ENCODE measurements at places on chromosomes 6 and 20.

GRCh38 chr6:2021713-2022125 is 223.7 kb downstream of the GMDS start:
- DNase-seq, result no peak

DNA sequence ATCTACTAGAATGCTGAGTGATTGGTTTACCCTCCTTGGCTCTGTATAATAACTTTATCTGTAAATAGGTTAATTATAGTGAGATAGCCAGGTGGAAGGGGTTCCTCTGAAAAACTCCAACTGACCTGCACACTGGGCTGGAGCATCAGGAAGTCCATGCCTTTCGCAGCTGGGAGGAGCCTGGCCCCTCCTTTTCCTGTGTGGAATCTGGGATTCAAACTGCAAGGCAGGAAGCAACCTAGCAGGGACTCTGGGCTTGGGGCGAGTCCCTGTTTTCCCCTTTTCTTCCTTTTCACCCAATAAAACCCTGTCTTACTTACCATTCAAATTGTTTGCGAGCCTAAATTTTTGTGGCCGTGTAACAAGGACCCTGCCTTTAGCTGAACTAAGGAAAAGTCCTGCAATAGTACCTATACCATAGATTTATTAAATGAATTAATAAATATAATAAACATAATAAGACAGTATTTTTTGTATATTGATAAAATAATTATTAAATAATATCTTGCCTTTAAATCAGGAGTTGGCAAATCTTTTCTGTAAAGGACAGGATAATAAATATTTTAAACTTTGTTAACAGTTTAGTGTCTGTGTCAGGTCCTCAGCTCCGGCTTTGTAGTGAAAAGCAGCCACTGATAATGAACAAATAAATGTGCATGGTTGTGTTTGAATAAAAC is 406.2 kb upstream of the MMS22L start:
- DNase-seq, result no peak

GRCh38 chr6:111503660-111504059 is 20.6 kb upstream of the REV3L start:
- DNase-seq, result no peak

GRCh38 chr6:158222066-158222465 is 53.9 kb downstream of the GTF2H5 start:
- DNase-seq, result no peak

DNA sequence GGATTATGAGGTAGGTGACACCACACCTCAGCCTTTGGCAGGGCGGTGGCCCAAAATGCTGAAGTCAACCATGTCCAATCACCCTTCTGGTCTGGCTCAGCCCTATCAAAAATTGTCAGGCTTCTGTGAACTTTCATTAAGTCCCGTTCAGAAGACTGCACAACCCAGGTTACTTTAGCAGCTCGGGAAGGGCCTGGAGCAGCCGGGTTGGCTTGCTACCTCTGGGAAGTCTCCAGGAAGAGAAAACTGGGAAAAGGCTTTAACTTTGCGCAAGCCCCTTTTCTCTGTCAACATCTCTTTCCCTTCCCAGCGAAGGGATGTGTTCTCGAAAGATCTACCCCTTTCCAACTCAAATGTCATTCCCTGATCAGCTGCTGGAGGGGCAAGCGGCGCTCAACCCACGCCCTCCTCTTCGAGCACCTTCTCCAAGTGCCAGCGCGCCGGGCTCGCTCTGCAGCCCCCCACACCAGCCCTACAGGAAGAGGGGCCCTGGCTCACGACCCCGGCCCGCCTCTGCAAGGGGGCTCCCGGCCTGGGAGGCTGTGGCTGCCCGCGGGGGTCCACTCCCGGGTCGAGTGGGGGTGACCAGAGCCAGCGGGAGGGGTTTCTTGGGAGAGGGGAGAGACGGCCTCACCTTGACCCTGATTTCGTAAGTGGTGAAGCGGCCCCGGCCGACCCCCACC is 573 bp downstream of the SNX3 start:
- no peak for DNase-seq

DNA sequence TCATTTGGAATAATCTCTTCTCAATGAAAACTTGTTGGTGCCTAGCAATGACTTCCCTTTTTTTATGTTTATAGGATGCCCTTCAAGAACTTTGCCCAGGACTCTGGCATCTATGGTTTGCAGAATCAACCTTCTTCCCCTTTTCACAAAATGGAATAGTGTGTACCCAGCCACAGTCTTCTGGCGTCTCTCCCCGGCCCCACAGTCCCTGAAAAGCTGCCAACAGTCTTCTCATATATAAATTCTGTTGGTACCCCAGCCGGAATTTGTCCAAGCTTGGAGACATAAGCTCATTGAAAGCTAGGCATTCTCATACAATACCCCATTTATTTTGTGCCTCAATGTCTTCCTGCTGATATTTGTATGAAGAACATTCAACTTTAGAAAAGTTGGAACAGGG is 26.4 kb upstream of the MCM3 start:
- no peak for DNase-seq

GRCh38 chr20:63363013-63363957 is 2.1 kb upstream of the CHRNA4 start:
- DNase-seq, result no peak

GRCh38 chr6:166636934-166637333 is 9.9 kb upstream of the RPS6KA2 start:
- no peak for DNase-seq

- no peak for DNase-seq
Measured at GRCh38 chr6:23106951-23107350, 537.6 kb downstream of the HDGFL1 start.

DNA sequence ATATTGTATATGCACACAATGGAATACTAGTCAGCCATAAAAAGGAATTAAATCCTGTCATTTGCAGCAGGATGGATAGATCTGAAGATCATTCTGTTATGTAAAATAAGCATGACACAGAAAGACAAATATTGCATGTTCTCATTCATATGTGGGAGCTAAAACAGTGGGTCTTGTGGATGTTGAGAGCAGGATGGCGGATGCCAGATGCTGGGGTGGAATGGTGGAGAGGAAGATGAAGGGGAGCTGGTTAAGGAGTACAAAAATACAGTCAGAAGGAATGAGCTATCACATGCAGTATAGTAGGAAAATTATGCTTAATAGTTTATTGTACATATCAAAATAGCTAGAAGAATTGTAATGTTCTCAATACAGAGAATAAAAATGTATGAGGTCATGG is 41.8 kb downstream of the THBS2 start:
- no peak for DNase-seq

DNA sequence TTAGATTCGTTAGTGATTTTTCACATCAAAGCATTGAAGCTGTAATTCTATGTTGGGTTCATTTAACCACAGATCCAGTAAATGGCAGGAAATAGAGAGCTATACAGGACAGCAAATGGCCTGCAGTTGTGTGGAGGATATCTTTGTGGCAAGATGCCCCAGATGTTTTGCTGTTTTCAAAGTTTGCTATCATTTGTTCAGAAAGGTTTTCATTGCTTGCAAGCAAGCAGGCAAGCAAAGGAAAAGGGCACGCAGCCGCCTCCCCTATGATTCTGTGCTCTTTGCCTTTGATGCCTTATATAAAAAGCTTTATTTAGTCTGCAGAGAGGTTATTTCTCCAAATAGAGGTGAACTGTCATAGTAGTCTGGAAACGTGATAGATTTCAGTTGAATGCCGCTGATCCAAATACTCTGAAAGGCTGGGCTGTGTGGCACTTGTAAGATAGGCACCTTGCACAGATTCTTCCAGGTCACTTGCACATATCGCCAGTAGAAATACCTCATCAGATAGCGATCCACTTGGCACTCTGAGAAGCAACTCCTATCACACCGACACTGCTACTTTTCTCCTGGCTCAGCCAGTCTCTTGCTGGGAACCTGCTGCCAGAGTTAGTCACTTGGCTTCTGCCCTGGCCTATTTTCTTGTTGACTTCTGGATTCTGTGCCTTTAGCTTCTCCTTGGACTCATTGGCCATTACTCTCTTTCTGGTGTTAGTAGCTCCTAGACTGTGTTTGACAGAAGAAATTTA is 66.4 kb downstream of the UTRN start:
- no peak for DNase-seq

DNA sequence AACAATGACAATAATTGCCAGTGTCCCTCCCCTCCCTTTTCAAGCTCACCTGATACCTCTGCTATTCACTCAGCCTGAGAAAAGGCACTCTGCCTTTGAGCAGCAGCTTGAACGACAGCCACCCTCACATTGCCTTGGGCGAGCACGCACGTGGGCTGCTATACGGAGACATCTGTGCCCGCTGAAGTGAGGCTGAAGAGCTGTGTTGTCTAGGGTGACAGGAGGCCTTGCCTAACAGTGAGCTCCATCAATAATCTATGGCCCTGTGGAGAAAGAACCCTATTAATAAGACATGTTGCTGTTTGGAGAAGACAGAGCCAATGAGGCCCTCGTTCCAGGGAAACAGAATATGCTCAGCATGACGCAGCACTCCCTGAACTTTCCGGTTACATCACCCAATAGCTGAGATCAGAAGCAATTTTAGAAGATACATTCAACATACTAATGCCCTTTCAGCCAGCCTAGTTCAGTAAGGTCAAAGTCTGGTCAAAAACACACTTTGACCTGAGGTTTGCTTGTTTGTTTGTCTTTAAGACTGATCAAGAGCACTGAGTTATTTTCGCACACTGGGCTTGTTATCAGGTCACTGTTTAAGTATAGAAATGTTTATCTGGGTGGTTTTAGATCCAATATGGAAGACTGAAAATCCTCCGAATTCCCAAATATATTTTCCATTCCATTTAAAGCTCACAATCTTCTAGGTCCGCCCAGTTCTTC is 30.6 kb downstream of the RBM24 start:
- DNase-seq, result no peak

DNA sequence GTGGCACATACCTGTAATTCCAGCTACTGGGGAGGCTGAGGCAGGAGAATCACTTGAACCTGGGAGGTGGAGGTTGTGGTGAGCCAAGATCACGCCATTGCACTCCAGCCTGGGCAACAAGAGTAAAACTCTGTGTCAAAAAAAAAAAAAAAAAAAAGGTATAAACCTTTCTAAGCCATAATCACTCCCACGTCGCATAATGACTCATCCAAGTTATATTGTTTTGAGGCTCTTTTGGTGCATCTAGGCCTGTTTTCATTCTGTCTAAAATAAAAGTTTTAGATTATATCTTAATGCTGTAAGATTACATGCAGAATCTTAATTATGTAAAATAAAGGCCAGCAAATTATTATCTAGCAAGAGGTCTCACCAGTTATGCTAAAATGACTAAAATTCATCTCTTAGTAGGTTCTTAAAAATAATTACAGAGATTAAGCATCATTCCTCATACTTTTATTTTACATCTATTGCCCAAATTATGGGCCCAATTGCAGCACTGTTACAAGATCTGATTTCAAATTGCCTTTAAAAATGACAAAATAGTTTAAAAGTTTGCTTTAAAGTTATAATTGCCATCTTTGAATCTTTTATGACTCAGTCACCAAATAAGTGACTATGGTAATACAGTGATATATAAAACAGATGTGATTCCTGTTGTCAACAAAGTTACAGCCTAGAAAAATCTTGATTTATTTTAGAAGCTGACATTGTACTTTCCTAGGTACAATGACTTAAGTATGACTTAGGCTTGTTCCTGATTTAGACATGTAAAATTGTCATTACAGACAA is 10.4 kb upstream of the SUMO4 start:
- no peak for DNase-seq

GRCh38 chr20:48198929-48199451 is 413.7 kb upstream of the SULF2 start:
- DNase-seq, result no peak

GRCh38 chr6:44022671-44023352 is 104.4 kb downstream of the MRPL14 start:
- no peak for DNase-seq

DNA sequence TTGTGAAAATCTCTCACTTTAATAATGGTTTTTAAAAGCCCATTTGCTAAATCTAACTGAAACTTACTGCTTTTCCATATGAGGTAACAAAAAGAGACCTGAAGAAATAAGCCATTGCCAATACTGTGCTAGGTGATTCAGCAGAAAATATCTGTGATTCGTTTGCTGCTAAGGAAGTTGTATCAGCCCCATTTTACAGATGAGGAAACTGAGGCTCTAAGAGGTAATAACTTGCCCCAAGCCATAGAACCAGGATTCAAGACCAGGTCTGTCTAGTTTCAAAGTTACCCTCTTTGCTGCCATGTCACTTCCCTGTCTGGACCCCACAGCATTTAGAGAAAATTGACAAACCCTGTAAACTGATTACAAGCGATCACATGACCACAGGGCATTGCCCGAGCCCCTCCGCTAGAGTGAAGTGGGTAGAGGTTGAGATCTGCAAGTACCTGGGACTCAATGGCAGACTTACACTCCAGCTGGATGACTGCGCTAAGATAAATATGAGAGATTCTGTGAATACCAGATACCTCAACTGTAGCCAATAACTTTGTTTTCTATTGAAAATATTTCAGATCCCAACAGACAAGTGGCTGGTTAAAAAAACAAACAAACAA is 69.3 kb downstream of the TNFRSF21 start:
- no peak for DNase-seq

- DNase-seq, result no peak
Measured at GRCh38 chr6:27809067-27809938, 102.9 kb downstream of the OR2B2 start.

DNA sequence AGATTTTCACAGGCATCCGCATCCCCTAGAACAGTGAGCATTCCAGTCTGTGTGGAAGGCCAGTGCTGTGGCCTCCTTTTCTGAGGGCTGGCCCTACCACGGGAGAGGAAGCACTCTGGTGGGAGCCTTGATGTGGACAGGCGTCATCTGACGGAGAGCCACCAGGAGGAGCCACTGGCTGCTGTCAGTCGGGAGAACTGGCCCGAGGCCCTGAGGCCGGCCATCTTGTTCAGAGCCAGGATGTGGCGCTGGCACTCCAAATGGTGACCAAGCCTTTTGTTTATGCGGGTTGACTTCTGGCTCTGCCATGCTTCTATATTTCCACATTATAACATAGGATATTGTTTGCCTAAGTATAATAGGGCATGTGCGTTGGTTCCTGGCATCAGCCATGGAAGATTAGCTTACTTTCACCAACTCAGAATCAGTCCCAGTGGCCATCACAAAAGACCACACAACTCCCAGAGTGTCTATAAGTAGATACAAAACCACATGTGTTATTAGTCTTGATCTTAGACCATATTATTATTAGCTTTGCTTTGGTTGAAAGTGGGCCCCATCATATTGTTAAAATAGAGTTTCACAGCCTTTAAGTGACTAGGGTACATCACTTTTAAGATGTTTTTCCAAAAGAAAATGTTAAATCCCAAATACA is 273.9 kb upstream of the TAB2 start:
- no peak for DNase-seq

DNA sequence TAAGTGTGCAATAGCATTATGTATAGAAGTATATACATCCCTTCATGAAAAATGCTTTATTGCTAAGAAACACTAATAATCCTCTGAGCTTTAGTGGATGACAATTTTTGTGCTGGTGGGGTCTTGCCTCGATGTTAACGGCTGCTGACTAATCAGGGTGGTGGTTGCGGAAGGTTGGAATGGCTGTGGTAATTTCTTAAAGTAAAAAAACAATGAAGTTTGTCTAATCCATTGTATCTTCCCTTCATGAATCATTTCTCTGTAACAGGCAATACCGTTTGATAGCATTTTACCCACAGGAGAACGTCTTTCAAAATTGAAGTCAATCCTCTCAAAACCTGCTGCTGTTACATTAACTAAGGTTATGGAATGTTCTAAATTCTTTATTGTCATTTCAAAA is 816.5 kb upstream of the GJE1 start:
- DNase-seq, result no peak

Measured in GM06990 (cell line).